ENCODE measurements at places on chromosomes 7 and 10. TPM values are rescaled to one million over a fixed set of nuclear protein-coding genes. Genes with fewer than 3 reads are reported as not detected.

Gene HPSE2
- total RNA-seq, result not detected

Gene STEAP2
- total RNA-seq, result not detected

Gene UROS
- total RNA-seq, result 40.4 TPM

Gene CXCL12
- not detected for total RNA-seq

Gene FAM131B
- 0.30 TPM for total RNA-seq

Gene ADCY1
- 1.5 TPM for total RNA-seq

Gene FGF8
- not detected for total RNA-seq

Gene TNS3
- total RNA-seq, result not detected

Gene ZP3
- total RNA-seq, result 1.1 TPM

Gene TMEM178B
- 0.25 TPM for total RNA-seq

Gene SLC13A1
- total RNA-seq, result not detected

Gene CDC14C
- total RNA-seq, result not detected

Gene BHLHA15
- total RNA-seq, result not detected

Gene COL1A2
- 0.15 TPM for total RNA-seq

Gene GIMAP4
- total RNA-seq, result 335 TPM

Gene SUGCT
- not detected for total RNA-seq

Gene KCNMA1
- total RNA-seq, result not detected

Gene STN1
- 50.9 TPM for total RNA-seq

Gene SDK1
- 0.17 TPM for total RNA-seq

Gene CRYGN
- total RNA-seq, result not detected

Gene SEMA3A
- total RNA-seq, result 1.3 TPM

Gene HILPDA
- 10.8 TPM for total RNA-seq

Gene PTF1A
- not detected for total RNA-seq

Gene GIMAP7
- total RNA-seq, result 239 TPM

Gene ANKRD61
- total RNA-seq, result 0.22 TPM

Gene ZNF804B
- not detected for total RNA-seq

Gene BLVRA
- 29.4 TPM for total RNA-seq

Gene EGR2
- 0.67 TPM for total RNA-seq

Gene CLCN1
- total RNA-seq, result 0.06 TPM

Gene SPACDR
- 4.1 TPM for total RNA-seq

Gene MCU
- 13.4 TPM for total RNA-seq

Gene COL26A1
- not detected for total RNA-seq

Gene GPR22
- not detected for total RNA-seq

Gene PTPN20
- 0.25 TPM for total RNA-seq

Gene HOXA3
- not detected for total RNA-seq

Gene PDE6C
- total RNA-seq, result not detected

Gene GPR15LG
- not detected for total RNA-seq

Gene VENTX
- not detected for total RNA-seq

All from activated CD4-positive, alpha-beta T cell treated with anti-CD3 and anti-CD28 coated beads, Interleukin-2, amount 10 ng/mL, durations not matched to agents 7 days and 5 days (primary cell).